ENCODE measurements at places on chromosomes 7 and 10.

GRCh38 chr10:110893559-110894179 is 21.9 kb downstream of the PDCD4 start:
- DNase-seq = peak; percentile 36

GRCh38 chr10:91864099-91864498 is 45.2 kb downstream of the FGFBP3 start:
- DNase-seq = no peak

- peak; percentile 29 for DNase-seq
These were observed 48.3 kb downstream of the ZNF783 start for GRCh38 chr7:149310113-149310836.

DNA sequence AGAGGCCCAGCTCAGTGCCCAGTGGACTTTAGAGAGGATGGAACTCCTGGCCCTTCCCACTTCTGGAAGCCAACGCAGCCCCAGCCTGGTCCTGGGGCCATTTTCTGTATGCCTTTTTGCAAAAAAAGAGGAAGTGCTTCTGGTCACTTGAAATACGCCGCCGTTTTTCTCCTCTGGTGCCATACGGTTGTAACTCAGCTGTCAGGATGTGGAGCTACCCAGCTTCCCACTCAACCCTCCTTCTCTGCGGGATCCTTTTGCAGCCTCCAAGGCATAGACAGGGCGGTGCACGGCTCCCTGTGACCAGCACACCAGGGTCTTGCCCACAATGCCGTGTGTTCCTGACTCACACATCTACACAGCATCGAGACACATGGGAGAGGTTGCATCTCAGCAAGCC is 369.6 kb downstream of the TCERG1L start:
- DNase-seq = no peak

DNA sequence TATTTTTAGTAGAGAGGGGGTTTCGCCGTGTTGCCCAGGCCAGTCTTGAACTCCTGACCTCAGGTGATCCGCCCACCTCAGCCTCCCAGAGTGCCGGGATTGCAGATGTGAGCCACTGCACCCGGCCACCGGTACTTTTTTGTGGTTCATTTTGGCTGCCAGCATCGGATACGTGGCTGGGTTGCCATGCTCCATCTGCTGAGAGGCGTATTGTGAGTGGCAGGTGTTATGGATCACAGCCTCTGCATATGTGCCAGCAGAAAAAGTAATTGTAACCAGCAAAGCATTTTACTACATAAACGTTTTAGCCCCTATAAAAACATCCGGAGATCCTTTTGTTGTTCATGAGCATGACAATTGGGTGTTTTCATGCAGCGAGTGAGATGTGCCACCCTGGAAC is 7.1 kb downstream of the FOXK1 start:
- no peak for DNase-seq

DNA sequence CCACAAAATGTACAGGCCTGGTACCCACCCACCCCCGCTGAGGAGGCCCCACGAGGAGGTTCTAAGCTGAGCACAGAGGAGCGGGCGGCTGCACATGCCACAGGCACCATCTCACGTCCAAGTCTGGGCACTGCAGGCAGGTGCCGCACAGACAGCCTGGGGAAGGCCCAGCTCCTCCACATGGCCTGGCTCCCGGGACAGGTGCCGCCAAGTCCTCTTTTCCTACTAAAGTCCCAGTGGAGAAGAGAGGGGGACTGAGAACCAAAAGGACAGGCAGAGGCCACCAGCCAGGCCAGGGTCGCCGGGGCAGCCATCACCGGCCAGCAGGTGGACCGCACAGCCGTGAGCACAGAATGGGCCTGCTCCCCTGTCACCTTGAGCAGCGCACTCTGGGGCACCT is 91.1 kb downstream of the MAD1L1 start:
- no peak for DNase-seq

- no peak for DNase-seq
These were observed 29.9 kb downstream of the EN2 start for GRCh38 chr7:155487509-155488482.

DNA sequence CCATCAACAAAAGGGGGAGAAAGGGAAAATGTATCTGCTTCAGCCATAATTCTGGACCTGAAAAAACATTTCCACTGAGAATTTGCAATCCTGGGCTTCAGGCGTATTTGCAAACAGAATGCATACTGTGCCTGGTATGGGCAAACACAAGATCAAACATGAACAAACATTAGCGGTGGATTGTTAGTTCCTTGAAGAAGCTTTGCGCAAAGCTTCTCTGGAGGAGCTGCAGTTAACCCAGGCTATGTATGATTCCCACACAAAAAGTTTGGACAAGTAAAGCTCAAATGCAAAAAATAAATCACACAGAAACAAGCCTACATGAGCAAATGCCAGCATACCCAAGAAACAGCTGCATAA is 20.4 kb upstream of the HILPDA start:
- no peak for DNase-seq
